ENCODE measurements at places on chromosomes 2 and 18. TPM values are rescaled to one million over a fixed set of nuclear protein-coding genes. Genes with fewer than 3 reads are reported as not detected.

- DNase-seq: no peak
Measured at GRCh38 chr2:45981384-45981930, 315.8 kb upstream of the EPAS1 start.

GRCh38 chr2:207061181-207061580, 104.6 kb downstream of the KLF7 start:
- no peak for DNase-seq

DNA sequence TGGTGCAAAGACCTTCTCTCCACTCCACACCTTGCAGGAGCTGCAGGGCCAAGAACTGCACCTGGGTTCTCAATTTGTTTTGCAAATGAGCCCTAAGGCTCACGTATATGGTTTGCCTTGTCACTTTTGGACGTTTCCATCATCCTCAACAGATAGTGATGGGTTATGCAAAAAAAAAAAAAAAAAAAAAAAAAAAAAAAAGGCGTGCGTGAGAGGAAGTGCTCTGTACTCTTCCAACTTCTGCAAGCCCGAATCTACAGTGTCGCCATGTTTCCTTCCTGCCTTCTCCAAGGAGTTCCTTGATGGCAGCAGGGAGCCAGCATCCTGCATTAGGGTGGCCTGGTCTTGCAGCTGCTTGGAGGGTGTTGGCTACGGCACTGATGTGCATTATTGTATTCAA, 4.0 kb upstream of the INHBB start:
- DNase-seq: peak; percentile 95

GRCh38 chr2:7089898-7090510, 172.8 kb downstream of the RNF144A start:
- no peak for DNase-seq

DNA sequence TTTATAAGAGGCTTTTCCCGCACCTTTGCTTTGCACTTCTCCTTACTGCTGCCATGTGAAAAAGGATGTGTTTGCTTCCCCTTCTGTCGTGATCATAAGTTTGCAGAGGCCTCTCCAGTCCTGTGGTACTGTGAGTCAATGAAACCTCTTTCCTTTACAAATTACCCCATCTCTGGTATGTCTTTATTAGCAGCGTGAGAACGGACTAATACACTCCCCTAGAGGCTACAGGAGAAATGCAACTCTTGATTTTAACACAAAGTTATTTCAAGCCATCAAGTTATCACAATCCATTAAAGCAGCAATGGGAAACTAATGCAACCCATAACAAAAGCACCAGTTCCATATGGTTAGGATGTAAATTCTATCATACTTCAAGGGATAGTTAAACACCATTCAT, 1378.8 kb upstream of the DDX18 start:
- DNase-seq: peak; percentile 41

GRCh38 chr2:151972241-151973012, 126.4 kb downstream of the CACNB4 start:
- DNase-seq: no peak

EHD3 gene
- 200 TPM for total RNA-seq

DNA sequence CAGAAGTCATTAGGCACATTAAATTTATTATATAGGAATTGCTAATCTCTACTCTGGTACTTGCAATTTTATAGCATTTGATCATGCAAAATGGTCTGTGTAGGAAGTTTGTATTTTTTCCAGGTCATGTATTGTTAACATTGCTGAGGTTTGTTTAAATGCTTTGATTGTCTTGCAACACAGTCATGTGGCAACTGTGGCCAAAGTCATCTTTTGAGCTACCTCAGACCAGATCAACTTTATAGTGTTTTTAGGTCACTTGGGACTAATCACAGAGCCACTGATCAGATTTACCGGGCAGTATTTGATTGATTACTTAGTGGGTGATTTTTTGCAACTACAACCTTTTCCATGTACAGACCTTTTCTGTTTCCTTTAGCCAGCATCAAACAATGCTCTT, 3.7 kb downstream of the SERPINB5 start:
- no peak for DNase-seq

DNA sequence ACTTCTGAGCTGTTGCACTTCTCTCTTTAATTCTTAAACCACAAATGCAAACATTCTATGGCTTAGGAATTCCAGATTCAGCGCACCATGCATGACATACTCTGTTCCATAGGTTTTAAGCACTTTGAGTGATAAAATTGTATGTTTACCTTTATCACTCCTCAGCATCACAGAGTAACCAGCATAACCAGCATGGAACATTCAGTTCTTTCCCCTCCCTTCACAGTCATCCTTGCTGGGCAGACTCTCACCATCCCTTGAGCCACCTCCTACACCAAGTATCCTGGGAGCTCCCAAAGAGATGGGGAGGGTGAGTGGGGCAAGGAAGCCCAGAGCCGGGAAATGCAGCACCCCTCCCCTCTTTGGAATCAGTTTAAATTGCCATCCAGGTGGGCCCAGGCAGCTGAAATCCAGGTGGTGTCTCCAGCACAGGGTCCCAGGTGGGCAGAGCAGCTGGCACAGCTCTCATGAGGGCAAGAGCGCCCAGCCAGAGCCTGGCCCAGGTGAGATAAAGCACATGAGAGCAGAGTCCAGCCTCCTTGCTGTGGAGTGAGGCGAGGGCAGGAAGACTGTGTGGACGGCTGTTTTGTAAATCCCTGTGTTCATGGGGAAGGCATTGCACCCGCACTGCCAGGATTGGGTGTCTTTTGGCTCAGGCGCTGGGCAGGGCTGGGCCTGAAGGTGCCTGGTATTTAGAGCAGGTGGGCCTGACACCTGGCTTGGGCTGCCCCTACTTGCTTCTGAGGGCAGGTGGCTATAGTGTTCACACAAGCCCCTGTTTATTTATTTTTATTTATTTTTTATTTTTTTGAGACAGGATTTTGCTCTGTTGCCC, 36.8 kb downstream of the LAMA3 start:
- DNase-seq: no peak

C2orf72 gene
- not detected for total RNA-seq

DNA sequence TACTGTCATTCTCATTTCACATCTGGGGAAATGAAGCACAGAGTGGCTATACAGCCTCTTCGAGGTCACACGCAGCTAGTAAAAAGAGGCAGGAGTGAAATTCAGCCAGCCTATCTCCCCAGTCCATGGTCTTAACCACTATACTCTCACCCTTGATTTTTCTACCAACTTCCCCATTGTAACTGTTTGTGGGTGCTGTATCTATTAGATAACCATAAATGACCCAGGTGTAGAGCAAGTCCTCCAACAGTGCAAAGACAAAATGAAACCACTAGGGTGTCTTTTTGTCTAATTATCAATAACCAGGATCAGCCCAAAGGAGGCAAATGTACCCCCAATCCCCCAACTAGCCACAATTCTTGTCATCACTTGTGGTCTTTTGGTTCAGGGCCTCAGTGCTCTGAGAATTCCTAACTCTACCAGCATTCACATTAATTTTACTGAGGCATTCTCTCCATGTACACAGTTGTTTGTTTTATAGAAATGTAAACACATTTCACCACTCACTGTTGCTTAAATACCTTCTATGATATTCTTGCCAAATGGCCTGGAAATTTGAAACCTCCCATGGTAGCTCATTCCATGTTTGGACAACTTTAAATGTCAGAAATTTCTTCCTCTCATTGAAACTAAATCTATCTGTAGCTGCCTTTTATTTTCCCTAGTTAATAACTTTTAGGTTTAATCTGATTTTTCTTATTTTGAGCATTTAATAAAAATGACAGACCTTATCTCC, 58.7 kb downstream of the SLC40A1 start:
- no peak for DNase-seq

DNA sequence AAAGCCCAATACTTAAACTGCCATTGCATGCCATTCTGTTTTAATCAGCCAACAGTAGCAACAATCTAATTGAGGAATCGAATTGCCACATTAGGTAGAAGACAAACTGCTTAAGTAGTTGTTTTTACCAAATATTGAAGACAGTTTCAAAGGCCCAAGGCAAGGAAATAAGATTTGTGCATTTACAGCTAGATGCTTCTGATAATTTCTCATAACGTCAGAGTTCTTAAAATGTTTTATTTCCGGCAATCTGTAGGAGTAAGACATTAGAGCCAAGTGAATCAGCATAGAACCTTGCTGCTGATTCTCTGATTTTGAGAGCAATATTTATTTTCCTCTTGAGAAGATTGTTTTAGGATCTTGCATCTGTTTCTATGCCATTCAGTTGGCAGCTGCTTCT, 174.3 kb downstream of the RBM43 start:
- DNase-seq: no peak

DNA sequence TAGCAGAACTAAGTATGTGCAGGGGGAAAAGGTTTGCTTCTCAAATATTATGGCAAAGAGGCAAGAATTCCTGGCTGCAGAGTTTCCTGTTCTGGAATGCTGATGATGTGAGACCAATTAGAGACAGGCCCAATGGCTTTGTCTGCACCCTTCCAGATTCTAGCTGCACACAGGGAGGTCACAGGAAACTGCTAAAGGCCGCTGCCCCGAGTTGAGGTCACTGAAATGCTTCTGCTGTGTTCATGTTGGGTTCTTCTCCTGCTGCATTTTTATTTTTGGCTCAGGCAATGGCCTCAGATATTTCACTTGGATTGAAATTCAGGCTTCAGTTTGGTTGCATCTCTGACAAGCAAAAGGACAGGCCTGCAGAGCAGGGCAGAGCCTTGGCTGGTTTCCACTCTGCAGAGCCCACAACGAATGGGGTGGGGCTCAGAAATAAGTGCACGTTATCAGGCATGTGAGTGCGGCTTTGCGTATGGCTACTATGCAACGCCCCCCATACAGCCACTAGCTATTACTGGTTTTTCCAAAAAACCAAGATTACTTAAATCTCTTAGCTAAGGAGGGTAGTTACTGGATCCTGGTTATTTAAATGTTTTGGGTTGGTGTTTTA, 66.9 kb upstream of the FZD5 start:
- no peak for DNase-seq

DNA sequence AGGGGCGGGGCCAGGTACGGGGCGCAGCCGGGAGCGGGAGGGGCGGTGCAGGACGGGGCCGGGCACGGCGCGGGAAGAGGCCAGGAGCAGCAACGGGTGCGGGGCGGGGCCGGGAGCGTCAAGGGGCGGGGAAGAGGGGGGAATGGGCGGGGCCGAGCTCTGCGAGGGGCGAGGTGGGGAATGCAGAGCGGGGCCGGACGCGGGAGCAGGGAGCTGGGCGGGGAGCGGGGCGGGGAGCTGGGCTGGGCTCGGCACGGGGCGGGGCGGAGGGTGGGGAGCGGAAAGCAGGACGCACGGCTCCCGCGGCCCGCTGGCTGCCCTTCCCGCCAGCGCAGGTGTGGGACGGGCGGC, at the start of gene IMPA2:
Gene IMPA2, plus strand, starts transcription at position 316 of the 351 bp plus-strand sequence. CDS start 163 bp downstream, outside the sequence.
- no peak for DNase-seq

DNA sequence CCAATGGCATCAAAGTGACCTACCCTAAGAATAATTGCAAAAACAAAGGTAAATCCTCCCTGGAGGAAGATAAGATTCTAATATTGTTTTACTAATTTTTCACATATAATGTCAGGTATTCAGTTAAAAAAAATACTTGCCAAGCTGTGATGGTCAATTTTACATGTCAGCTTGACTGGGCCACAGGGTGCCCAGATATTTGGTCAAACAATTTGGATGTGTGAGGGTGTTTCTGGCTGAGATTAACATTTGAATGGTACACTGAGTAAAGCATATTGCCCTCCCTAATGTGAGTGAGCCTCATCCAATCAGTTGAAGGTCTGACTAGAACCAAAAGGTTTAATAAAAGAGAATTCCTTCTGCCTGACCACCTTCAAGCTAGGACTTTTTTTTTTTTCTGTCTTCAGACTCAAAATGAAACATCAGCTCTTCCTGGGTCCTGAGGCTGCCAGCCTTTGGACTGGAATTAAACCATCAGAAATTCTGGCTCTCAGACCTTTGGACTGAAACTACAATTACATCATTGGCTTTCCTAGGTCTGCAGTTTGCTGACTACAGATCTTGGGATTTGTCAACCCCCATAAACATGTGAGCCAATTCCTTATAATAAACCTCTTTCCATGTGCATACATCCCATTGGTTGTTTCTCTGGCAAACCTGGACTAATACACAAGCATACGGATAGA, 65.4 kb downstream of the LDAH start:
- no peak for DNase-seq

- no peak for DNase-seq
Measured at GRCh38 chr2:27381577-27382181, 1.1 kb upstream of the ZNF513 start.

CTNNA2 gene
- total RNA-seq: not detected

DNA sequence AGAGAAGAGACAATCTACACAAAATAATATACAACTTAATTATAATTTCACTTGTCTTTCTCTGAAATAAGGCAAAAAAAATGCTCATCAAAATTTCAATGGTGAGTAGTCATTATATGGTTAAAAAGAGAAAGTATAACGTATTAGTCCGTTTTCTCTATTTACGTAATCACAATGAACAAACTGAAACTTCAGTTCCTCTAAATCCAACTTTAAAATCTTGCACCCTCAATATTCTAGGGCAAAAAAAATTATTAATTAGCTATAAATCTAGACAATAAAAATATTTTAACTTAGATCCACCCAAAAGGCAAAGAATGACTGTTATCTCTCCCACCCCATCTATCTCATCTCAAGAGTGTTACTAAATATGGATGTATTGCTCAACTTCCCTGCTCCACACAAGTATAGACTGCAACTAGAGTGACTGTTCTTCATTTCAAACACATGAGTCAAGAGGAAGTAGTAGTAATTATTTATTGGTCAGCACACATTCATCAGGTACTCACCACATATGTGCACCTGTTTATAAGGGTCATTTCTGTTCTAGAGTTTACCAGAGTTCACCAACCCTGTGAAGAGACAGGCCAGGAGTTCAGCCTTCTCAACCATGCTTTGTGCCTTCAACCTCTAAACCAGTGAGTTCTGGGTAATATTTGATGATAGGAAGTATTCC, 36.4 kb downstream of the STK39 start:
- DNase-seq: peak; percentile 68

DNA sequence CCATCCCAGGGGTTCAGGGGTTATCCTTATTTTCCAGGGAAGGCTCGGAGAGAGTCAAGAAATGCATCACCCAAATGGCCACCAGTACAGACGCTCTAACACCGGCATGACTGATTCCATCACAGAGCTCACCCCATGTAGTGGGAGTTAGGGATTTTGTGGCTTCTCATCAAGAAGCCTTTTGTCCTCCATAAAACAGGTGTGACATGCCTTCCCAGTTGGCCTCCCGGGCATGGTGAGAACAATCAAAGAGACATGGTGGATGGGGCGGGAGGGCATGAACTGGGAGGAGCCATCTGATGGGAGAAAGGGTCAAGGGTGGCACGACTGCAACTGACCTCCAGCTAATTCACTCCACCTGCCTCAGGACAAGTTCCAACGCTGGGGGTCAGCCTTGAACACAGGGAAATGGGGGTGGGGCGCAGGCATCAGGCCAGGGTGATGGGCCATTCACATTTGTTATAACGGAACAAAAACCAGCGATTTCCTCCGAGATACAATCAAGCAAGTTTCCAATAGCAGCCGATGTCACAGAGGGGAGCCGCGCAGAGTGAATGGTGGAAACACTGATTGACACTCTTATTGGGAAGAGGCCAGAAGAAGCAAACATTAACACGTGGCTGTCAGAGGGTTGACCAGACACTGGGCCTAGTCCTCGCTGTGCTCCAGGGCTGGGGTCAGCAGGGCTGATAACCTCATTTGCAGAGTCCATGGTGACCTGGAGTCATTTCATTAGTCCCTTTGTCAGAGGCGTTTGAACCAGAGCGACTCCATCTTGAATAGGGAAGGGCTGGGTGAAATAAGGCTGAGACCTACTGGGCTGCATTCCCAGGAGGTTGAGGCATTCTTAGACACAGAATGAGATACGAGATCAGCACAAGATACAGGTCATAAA, 80.5 kb upstream of the HPCAL1 start:
- no peak for DNase-seq

TNFRSF11A gene
- 1.2 TPM for total RNA-seq

All from Karpas-422 (cell line).